ENCODE measurements at places on chromosomes 2 and 18.

GRCh38 chr2:41475959-41476358 is 571.9 kb upstream of the PKDCC start:
- no peak for DNase-seq

GRCh38 chr2:12819103-12819475 is 102.4 kb downstream of the TRIB2 start:
- no peak for DNase-seq

DNA sequence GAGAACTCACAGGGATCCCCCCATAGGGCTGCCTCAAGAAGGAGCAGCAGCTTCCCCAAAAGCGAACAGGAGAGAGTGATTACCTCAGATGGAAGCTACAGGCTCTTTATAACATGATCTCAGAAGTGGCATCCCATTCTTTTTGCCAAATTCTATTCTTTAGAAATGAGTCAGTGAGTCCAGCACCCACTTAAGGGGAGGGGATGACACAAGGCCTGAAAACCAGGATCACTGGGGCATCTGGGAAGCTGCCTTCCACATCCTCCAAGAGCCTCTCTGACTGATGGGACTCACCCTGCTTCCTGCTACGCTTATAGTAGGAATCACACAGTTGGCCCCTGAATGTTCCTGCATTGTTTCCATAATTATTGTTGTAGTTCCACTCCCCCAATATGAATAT is 96.5 kb downstream of the MAPK4 start:
- no peak for DNase-seq

GRCh38 chr2:144830543-144830942 is 310.6 kb upstream of the ZEB2 start:
- DNase-seq, result no peak

- no peak for DNase-seq
These were observed 134.1 kb upstream of the MC4R start for GRCh38 chr18:60506682-60507081.

DNA sequence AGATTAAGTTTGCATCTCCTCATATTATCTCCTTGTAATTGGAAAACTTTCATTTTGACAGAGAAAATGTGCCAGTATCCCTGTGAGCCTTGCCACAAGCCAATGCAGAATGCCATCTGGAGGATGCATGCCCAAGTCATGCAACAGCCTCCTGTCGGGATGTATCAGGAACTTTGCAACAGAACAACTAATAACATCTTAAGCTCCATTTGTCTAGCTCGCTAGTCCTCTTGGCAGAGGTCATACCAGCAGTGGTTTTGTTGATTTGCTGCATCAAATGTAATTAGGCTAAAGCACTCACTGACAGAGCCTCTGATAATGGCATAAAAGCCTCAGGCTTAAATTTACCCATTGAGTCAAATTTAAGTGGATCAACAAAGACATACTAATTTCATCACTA is 125.8 kb downstream of the UBE2E3 start:
- no peak for DNase-seq

DNA sequence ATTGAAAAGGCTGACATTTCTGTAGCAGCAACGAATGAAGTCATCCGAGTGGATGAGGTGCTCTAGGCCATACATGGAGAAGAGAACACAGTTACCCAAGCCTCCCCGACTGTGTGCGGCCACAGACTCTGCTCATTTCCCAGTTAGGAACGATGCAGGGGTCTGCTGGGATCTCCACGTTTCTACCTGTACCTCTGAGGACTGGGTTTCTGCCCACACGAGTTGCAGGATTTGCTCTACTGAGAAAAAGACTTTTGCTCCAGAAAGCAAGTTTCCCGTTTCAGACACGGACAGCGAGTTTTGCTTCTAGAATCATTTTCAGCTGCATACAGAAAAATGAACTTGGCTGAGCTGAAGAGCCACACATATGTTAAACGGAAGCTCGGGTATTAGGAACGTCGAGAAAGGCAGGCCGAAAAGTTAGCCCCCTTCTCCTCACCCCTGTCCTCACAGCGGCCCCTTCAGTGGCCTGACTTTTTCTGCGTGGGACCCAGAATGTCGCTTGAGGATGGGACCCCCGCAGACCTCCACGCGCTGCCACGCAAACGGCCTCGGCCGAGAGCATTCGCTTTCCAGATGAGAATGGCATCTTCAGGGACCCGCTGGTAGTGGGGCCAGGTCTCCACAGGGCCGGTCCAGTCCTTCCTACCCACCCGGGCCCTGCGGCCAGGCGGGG is 582 bp upstream of the RAB31 start:
- DNase-seq, result no peak

- DNase-seq, result peak; percentile 68
These were observed 5.6 kb upstream of the IMP4 start for GRCh38 chr2:130336877-130337734.

- no peak for DNase-seq
These were observed 827.5 kb upstream of the SALL3 start for GRCh38 chr18:78151948-78152725.

- DNase-seq, result no peak
These were observed 6.6 kb upstream of the PROM2 start for GRCh38 chr2:95267458-95268210.

DNA sequence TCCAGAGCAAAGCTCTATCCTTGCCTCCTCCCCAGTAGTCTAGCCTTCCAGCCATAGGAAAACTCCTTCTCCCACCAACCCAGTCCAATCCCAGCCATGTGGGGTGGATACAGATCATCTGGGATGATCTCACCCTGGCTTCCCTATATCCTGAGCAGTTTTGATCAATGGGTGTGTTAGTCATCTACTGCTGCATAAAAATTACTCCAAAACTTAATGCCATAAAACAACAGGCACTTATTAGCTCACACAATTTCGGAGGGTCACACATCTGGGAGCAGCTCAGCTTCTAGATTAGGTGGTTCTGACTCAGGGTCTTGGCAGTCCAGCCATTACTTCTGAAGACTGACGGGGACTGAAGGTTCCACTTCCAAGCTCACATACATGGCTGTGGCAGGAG is 190.4 kb downstream of the SPP2 start:
- DNase-seq, result no peak

GRCh38 chr2:96509114-96509846 is 4.1 kb upstream of the NEURL3 start:
- peak; percentile 85 for DNase-seq

DNA sequence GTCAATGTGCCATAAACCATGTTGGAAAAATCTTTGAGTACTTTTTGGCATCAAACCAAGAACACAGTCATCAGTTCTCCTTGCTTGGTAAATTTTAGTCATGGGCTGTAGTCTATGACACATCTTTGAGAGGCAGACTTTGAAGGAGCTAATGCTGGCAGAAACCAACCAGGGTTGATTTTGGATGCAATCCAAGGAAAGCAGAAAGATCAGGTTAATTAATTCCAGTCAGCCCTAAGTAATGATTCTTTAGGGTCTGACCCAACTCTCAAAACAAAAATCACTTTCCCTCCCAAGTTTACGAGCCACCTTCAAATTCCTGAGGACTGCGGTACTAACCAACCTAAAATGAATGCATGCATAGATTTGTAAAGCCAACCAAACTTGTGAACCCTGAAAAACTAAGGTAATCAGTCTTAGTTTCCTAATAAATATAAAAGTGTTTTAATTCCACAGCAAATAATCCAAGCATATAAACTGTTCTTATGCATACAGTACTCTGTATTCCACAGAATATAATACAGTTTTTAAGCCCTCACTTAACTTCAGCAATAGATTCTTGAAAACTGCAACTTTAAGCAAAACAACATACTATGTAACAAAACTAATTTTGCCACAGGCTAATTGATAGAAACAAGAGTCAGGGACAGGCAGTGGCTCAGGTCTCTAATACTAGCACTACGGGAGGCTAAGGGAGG is 22.0 kb downstream of the AP1S3 start:
- peak; percentile 11 for DNase-seq

GRCh38 chr18:76374330-76375281 is 120.4 kb downstream of the ZNF516 start:
- DNase-seq, result peak; percentile 85

DNA sequence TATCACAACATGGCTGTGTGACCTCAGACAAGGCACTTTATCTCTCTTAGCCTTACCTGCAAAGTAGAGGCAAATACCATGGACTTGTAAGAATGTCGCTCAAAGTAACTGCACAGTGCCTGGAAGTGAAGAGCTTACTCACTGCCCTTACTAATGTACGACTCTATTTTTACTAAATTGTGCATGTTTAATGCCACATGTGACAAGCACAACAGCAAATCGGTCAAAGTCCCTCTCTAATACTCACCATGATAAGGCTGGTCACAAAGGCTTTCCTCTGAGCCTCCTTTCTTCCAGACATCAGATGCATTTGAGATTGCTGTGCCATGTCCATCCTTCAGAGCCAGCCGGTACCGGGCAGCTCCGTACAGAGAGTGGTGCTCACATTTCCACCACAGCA is 100.4 kb upstream of the CD302 start:
- no peak for DNase-seq

DNA sequence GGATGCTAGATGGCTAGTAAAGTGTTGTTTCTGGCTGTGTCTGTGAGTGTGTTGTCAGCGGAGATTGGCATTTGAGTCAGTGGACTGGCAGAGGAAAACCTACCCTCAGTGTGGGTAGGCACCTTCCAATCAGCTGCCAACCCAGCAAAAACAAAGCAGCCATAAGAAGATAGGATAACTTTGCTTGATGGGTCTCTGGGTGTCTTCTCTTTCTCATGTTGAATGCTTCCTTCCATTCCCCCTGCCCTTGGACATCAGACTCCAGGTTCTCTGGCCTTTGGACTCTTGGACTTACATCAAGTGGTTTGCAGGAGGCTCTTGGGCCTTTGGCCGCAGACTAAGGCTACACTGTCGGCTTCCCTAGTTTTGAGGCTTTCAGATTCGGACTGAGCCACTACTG is 429.0 kb upstream of the ZNF804A start:
- no peak for DNase-seq

DNA sequence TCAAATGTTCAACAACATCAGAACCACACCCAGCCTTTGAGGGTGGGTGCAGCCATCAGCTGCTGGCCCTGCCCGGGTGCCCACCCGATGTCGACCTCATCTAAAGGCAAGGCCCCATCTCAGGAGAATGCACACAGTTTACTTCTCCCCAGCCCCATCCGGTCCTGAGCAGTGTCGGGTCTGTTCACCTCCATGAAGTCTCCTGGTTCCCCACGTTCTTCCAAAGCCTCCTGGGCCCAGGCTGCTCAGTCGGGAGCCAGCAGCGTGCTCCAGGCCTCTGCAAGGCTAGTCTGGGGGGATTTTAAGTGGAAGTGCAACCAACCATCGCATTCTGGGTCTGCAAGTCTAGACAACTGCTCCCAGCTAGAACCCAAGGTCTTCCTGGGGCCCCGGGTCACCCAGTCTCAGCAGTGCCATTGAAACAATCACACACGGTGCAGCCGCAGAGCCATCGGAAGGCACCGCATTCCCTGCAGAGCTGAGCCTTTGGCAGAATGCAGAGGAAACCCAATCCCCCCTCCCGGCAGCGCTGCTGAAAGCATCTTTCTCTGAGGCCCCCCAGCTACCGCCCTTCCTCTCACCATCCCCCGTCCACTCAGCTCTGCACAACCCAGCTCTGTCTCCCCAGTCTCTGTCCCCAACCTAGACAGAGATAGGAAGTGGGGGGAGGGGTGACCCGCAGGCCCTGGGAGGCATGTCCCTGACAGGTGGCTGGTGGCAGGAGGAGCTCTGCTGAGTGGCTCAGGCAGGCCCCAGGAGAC is 8.5 kb downstream of the ESPNL start:
- DNase-seq, result peak; percentile 27

GRCh38 chr18:24421831-24422230 is 4.6 kb upstream of the IMPACT start:
- DNase-seq, result no peak
